NCI-H748 treated with DMSO at 0.1 percent for 48 hours (cell line): ENCODE measurements at places on chromosomes 3 and 15.

DNA sequence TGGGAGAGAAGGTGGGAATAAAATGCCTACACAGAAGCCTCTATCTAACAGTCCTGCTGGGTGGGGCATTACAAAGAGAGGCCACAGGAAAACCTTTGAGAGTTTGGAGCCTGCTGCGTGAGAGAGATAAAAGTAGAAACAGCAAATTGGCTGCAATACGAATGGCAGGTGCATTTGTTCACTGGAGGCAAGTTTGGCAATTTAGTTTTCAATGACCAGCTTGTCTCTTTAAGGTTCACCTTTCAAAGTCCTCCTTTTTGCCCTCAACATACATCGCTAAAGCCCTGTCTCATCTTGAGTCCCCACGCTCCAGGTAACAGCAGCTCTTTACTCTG is 405.7 kb downstream of the LSAMP start:
- no peak for DNase-seq

DNA sequence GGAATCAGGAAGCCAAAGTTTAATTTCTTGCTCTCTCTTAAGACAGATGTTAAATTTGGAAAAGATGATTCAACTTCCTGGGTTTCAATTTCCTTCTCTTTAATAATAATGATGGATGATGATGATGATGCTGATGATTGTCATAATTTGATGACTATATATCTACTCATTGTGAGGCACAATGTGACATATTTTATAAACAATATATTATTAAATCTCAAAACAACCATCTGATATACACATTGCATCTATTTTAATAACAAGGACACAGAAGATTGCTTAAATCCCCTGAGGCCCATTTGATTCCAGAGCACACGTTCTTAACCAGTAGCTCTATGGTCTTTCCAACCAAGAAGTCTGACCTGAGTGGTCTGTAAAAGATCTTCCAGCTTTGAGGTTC is 124.0 kb downstream of the CNTN6 start:
- no peak for DNase-seq

DNA sequence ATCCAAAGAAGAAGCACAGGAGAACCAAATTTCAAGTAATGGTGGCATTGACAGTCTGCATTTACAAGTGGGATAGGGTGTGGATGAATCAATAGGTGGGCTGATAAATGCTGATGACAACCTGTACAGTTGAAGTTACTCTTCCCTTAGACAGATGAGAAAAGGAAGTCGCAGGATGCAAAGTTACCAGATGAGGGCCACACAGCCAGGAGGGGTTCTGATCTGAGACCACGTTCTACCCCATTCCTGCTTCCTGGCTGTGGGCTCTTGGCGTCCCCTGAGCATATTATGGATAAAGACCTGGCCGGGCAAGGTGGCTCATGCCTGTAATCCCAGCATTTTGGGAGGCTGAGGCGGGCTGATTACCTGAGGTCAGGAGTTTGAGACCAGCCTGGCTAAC is 104.6 kb downstream of the EOMES start:
- no peak for DNase-seq

- DNase-seq = no peak
Measured at GRCh38 chr3:49161808-49162530, 4.2 kb downstream of the CCDC71 start.

GRCh38 chr15:56942118-56942517 is 23.7 kb downstream of the TCF12 start:
- no peak for DNase-seq

DNA sequence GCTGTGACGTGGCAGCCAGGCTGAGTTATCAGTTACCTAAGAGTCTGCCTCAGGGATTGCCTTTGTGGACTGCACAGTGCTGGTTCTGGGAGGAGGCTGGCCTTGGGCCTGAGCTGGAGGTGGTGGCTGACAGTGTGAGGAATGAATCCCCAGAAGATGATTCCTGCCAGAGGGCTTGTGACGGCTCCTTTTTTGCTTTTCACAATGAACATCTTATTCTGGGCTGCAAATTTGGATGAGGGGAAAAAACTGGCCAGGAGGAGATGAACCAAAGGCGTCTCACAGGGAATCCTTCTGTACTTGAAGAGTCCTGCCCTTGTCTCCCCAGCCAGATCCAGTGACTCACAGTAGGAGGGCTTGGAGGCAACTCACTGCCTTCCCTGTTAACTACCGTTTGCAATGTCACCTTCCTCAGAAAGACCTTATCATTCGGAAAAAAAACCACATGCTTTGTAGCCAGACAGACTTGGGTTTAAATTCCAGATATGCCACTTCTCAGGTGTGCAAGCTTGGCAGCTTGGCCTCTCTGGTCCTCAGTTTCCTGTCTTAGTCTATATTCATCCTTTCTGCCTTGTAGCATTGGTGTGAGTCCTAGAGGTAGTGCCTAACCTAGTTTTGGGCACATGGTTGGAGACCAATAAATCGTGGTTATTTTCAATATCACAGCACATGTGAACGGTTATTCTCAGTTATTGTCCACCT is 19.1 kb downstream of the ST6GAL1 start:
- DNase-seq = no peak
